Stimulated activated CD8-positive, alpha-beta memory T cell treated with anti-CD3 and anti-CD28 coated beads, Interleukin-15, amount 100 ng/mL, for 4 hours (primary cell): ENCODE measurements at places on chromosomes 2 and 18.

- DNase-seq: no peak
Measured at GRCh38 chr2:17482651-17483050, 35.6 kb downstream of the RAD51AP2 start.

DNA sequence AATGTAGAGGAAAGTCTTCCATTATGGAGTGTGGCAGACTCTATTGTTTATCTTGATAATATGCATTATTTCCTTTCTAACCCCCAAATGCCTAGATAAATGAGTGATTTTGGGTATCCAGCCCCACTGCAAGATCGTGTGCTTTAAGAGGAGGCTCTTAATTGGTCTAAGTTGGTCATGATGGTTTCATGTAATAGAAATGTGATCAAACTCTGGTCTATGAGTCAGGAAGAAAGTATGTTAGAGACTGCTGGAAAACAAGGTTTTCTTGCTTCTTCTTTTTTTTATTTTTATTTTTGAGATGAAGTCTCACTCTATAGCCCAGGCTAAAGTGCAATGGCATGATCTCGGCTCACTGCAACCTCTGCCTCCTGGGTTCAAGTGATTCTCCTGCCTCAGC is 344.5 kb upstream of the TNP1 start:
- DNase-seq: no peak

- DNase-seq: no peak
Measured at GRCh38 chr2:100188326-100188725, 45.9 kb upstream of the AFF3 start.

- no peak for DNase-seq
Measured at GRCh38 chr18:77062518-77063003, 70.0 kb downstream of the MBP start.

DNA sequence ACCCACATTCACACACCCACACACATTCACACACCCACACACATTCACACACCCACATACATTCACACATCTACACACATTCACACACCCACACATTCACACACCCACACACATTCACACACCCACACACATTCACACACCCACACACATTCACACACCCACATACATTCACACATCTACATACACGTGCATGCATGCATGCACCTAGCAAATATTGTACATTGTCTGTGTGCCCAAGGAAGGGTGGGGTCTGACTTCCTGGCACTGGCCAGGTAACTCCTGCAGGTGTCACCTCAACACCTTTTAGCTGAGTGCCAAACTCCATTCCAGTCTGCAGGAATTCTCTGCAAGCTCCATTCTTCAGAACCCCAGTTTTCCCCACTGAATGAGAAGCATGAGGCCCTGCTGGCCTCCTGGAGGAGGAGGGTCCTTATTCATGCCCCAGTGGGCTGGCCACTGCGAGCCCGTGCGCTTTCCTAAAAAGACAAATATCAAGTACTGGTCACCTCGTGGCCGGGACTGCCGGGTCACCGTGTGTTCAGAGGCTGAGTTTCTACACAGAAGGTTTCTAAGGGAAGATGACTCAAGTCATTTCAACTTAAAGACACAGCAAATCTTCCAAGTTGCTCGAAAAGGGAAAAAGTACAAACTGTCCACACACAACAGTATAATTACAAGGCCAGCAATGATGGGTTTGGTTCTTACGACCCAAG is 131.5 kb downstream of the HDAC4 start:
- no peak for DNase-seq

- no peak for DNase-seq
Measured at GRCh38 chr2:61340242-61340641, 130.6 kb downstream of the USP34 start.

DNA sequence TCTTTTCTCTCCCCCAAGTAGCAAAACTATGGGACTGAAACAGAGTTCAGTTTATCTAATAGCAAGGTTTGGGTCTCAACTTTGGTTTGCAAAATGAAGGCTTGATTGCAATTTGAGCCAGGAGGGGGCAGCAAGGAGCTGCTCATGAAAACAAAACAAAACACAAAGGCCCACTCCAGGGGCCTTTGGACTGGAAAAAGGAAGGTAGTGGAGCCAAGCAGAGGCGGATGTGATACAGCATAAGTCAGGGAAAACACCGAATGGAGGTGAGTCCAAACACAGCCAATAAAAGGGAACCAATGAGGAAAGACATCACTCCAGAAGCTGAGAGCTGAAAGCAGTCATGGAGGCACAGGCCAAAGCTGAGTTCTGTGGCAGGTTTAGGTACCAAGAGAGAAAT is 799.7 kb upstream of the ACVR2A start:
- peak; percentile 0 for DNase-seq

- no peak for DNase-seq
Measured at GRCh38 chr2:129888896-129889295, 90.6 kb upstream of the RAB6C start.

GRCh38 chr2:69067026-69067630 is 54.1 kb downstream of the ANTXR1 start:
- DNase-seq: no peak

GRCh38 chr2:128252501-128252900 is 66.2 kb downstream of the HS6ST1 start:
- no peak for DNase-seq

DNA sequence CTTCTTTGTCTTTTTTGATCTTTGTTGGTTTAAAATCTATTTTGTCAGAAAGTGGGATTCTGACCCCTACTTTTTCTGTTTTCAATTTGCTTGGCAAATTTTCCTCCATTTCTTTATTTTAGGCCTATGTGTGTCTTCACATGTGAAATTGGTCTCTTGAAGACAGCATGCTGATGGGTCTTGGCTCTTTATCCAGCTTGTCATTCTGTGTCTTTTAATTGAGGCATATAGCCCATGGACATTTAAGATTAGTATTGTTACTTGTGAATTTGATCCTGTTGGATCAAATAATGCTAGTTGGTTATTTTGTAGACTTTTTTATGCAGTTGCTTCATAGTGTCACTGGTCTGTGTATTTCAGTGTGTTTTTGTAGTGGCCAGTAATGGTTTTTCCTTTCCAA is 26.3 kb upstream of the DSG1 start:
- no peak for DNase-seq

GRCh38 chr2:178350051-178350450 is 100.9 kb downstream of the PRKRA start:
- DNase-seq: no peak

DNA sequence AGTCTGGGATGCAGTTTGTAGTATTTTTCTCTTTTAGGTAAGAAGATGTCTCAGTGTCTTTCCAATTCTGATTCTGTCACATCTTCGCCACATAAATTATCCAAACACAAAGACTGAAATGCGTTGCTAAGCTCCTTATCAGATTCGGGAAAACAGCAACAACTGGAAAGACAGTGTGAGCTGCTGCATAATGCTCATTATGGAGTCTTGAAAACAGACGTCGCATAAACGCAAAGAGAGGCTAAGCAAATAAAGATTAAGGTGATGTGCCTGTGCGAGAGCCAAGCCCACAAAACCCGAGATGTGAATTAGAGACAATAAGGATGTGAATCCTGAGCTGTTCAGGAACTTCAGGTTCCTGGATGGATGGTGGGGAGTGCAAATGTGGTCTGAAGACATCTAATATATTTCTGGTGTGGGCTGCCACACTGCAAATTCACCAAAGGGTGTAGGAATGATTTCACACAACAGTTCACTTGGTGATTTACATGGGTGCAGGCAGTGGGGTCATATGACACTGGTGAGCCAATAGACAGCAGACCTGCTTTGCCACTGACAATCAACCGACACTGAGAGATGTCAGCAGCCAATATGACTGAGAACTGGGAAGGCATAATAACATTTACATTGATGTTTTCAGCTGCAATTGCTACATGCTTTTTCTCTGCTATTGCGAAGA is 195.8 kb downstream of the MTX2 start:
- no peak for DNase-seq

DNA sequence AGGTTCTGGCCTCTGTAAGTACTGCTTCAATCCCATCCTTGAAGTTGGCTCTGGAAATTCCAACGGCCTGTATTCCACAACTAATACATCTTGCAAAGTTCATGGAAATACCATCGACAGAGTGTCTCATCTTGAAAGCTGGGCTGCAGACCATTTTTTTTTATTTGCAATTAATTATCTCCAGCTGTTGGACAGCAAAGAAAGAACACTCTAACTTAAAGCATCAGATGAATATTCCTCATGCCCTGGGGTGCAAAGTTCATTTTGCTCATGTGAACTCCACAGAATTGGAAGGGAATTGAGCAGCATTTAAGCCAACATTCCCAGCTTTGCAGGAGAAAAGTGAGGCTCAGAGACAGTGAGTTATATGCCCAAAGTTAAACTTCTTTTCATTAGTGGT is 96.5 kb upstream of the PIEZO2 start:
- no peak for DNase-seq

DNA sequence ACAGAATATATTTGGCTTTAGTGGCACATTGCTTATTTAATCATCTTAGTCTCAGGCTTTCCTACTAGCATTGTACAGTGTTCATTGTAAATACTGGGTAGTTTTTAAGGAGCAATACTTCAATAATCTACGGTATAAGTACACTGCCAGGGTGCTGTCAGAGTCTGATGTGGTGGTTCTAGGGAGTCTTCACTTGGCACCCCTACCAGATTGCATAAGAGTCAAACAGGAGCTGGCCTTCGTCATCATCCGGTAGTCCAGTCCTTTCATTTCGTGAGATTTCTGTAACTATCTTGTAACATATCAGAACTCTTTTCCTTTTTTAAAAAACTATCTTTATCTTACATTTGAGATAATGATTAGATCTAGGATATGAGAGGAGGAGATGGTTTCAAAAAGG is 91.1 kb downstream of the ZNF532 start:
- no peak for DNase-seq

DNA sequence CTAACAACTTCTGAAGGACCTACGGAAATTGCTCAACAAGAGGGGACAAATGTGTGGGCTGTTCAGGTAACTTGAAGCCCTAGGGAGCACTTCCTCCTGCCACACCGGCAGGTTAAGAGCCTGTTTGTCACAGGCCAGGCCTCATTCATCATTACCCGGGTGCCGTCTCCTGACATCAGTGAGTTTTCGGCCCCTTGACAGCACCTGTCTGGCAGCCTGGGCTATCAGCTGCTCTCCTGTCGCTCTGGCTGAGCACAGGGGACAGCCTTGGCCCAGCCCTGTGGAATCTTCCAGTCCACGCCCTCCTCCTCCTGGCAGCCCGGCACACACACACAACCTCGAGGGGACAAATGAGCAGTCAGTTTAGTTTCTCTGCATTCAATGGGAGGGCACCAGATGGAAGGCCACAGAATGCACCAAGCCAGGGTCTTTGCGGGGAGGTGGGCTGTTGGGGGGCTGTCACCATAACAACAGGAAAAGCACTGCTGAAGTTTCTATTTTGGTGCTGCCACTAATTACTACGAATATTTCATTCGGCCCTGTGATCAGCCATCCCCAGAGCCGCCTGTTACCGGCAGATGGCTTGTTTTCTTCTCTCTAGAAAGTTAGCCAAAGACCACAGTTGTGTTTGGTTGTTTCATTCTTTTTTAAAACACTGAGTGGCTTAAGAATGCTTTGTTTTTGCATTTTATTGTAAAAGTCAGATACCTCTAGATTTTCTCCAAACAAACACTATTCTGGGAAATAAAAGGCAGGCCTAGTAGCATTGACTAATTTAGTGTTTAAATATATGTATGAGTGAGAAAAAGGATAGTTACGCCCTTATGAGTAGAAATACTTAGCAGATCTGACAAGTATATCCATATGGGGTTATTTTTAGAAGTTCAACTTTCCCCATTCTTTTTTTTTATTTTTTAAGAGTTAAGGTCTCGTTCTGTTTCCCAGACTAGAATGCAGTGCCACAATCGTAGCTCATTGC is 189.9 kb upstream of the NDUFV2 start:
- DNase-seq: no peak

- DNase-seq: no peak
Measured at GRCh38 chr2:182113334-182113733, 127.7 kb downstream of the PPP1R1C start.

GRCh38 chr2:240213476-240214421 is 73.3 kb upstream of the OTOS start:
- no peak for DNase-seq

DNA sequence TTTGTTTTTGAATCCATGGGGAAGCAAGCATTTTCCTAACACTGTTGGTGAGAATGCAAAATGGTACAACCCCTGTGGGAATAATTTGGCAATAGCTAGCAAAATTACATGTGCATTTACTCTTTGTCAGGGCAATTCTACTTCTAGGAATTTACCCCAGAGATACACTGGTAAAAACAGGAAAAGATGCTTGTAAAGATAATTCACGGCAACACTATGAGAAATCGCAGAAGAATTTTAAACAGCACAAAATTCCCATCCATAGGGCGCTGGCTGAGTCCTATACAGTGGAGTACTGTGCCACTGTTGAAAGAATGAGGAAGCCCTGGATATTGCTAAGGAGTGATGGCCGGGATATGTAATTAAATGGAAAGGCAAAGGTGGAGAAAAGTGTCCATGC is 75.8 kb downstream of the DGKD start:
- DNase-seq: no peak

DNA sequence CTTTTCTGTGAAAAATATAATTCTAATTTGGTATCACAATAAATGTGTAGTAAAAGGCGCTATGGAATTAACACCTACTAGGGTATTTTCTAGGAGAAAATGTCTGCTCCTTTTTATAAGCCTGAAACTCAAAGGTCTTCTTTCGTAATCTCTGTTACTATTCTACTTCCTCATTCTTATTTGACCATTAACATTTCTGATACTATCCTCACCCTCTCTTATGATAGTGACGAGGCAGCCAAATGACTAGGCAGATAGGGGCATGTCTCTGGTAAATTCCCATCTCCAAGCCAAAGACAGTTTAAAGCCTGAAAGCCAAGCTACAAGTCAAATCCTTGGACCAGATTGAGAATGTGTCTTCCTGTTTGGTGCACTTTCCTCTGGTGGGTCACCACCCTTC is 251.7 kb downstream of the LRRTM4 start:
- DNase-seq: no peak

DNA sequence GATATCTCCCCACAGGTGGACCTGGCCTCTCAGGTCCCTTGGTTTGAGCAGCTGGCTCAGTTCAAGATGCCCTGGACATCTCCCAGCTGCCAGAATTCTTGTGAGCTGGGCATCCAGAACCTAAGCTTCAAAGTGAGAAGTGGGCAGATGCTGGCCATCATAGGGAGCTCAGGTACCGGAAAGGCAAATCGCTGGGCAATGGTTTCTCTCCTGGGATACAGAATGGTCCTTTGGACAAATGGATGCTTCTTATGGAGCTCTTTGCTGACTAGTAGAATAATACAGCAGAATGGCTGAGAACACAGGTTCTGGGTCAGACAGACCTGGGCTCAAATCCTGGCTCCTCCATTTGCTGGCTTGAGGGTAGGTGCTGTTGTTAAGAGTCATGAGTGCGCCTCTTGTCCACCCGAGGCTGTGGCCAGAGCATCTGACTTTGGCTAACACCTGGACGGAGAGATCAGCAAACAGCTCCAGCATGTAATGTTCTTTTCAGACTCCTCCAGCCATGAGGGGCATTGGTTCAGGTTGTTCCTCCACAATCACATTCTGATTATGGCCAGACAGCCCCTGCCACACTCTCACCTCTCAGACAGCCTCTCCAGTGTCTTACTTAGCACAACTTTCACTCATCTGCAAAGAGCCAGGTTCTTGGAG is 7.5 kb downstream of the ABCG8 start:
- no peak for DNase-seq

- DNase-seq: no peak
Measured at GRCh38 chr2:133936601-133937000, 317.3 kb upstream of the MGAT5 start.
